Stimulated activated CD4-positive, alpha-beta T cell treated with anti-CD3 and anti-CD28 coated beads, Interleukin-12 subunit alpha, Interleukin-12 subunit beta, amount 100 ng/mL, for 24 hours (primary cell): ENCODE measurements at places on chromosomes 5 and 9.

- DNase-seq, result no peak
Measured at GRCh38 chr9:108383796-108384195, 472.0 kb downstream of the ACTL7B start.

DNA sequence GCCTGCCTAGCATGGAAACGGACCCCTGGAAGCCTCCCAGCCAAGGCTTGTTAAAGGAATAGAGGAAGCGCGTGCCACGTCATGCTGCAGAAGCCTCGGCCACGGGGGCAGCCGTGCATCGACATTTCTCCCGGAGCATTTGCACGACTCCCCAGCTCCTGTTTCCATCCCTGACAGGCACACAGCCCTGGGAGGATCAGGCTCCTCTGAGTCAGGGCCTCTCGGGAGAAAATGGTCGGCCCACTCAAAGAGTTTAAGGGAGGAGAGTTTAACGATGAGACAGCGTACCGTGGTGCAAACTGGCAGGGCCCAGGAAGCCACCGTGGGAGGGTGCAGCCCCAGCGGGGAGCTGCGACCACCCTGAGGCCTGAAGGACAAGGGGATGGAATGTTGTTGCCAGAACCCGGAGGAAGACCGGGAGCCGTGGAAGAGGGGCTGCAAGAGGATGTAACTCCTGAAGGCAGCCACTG lies 213.6 kb downstream of the PAX5 start:
- no peak for DNase-seq

GRCh38 chr5:154467655-154468354 lies 10.2 kb downstream of the HAND1 start:
- peak; percentile 79 for DNase-seq

- DNase-seq, result no peak
Measured at GRCh38 chr5:32127711-32128110, 46.4 kb downstream of the GOLPH3 start.

DNA sequence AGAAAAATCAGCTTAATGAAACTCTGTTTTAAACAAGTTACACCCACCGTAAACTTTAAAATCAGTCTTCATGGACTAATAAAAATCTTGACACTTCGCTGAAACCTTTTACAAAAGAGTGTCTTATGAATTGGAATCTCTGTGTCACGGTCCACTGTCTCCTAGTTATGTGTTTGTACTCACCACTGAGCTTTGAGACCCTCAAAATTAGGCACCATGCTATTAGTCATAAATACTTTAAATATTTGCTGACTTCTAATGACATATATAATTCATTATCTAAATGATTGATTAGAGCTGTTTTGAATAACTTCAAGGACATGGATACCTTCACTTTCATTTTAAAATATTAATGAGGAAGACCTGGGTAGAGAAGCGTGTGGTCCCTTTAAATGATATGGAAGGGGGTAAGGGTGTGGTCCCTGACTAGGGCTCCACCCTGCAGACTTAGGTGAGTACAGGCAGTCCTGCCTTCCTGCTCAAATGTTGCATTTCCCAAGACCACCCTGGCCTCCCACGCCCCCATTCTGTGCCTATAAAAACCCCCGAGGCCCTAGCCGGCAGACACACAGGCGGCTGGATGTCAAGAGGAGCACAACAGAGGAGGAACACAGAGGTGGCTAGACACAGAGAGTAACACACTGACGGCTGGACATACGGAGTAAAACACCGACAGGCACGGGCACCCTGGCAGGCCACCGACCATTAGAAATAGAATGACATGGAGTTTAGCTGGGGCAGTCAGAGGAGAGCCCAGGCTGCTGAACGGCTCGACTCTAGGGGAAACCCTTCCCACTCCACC lies 179.0 kb upstream of the CDH9 start:
- DNase-seq, result no peak

GRCh38 chr9:85062385-85063022 lies 393.0 kb downstream of the NTRK2 start:
- DNase-seq, result no peak
